Bronchial epithelial cell (primary cell): ENCODE measurements at places on chromosomes 7 and 10.

- no peak for DNase-seq
Measured at GRCh38 chr7:20482071-20482470, 133.4 kb upstream of the ABCB5 start.

DNA sequence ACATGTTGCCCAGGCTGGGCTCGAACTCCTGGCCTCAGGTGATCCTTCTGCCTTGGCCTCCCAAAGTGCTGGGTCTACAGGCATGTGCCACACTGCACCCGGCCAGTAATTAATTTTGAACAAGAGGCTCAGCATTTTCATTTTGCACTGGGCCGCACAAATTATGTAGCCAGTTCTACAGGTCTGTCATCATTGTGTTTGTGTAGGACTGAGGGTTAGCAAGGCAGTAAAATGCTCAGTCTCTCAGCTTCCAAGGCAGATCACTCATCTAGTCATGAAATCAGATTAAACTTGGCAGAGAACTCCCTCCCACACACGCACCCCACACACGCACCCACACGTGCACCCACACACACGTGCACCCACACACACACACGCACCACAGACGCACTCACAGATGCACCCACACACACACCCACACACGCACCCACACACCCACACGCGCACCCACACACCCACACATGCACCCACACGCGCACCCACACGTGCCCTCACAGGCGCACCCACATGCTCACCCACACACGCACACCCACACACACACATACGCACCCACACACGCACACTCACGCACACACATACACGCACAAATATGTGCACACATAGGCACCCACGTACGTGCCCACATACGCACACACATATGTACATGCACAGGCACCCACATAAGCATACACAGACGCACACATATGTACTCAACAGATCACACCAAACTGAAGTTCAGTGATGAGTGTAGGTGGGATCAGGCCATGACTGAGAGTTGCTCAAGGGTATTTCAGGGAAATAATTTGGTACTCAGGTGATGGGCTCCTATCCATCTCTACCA, 27.8 kb upstream of the PROSER2 start:
- DNase-seq, result no peak

GRCh38 chr10:19577807-19578206, 238.4 kb upstream of the PLXDC2 start:
- no peak for DNase-seq

DNA sequence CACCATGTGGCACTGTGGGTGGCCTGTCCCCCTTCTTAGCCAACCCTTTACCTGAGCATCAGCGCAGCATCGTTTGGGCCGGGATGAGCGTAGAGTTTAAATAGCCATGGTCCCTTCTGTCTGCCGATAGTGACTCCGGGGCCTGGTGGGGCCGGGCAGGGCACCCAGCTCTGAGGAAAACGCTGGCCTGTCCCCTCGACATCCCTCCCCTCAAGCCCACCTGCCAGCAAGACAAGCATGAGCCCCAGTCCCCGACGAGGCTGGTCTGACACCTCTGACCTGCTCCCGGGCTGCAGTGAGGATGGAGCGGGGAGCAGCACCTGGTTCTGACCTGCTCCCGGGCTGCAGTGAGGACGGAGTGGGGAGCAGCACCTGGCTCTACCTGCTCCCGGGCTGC, 31.1 kb upstream of the CNPY1 start:
- DNase-seq, result no peak

DNA sequence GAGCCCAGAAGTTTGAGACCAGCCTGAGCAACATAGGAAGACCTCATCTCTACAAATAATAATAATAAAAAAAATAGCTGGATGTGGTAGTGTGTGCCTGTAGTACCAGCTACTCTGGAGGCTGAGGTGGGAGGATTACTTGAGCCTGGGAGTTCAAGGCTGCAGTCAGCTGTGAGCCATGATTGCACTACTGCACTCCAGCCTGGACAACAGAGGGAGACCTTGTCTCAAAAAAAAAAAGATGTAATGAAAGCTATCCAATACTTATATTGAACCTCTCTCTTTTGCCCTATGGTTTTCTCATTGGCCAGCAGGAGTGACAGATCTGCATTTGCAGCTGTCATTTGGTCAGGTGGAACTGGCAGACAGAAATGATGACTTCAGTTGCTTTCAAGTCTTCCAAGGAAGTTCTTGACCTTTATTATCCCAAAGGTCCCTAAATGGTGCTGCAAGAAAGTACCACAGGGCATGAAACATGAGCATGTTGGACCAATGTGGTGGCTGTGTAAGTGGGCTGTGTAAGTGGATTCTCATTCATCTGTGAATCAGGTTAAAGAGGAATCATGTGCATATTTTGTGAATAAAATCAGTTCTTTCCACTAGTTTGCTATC, 99.4 kb downstream of the CALD1 start:
- DNase-seq, result no peak

- DNase-seq, result peak; percentile 66
Measured at GRCh38 chr7:22728401-22729029, 1.5 kb downstream of the IL6 start.

DNA sequence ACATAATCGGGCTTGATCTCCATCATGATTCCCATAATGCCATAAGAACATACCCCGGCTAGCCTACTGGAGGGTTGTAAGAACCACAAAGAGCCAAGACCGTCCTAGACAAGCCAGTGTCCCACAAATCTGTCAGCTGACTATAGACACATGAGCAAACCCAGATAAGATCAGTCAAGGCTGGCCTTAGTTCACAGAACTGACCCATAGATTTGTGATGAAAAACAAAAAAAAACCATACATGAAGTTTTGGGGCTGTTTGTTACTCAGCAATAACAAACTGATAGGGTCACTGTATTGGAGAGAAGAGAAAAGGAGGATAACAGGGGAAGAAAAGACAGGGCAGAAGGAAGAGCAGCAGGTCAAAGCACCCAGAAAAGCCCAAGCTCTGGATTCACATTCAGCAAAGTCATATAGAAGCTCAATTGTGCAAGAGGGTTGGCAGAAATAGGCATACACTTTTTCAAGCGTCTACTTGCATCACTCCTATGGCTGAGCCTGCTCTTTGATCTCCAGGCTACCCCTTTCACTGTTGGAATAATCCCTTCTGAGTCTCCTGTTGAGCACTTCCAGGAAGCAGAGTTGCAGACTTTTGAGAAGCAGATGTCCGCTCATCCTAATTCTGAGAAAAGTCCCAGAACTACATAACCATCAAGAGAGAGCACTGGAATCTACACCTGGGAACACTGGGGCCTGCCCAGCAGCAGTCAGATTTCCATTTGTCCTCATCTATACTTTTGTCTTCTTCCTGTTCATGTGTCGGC, 122.0 kb upstream of the HABP2 start:
- DNase-seq, result no peak

GRCh38 chr7:148253629-148254028, 336.9 kb upstream of the C7orf33 start:
- no peak for DNase-seq
